ENCODE measurements at places on chromosomes 5 and 9. TPM values are rescaled to one million over a fixed set of nuclear protein-coding genes. Genes with fewer than 3 reads are reported as not detected.

The AMBP gene
- total RNA-seq = not detected

The PBX3 gene
- total RNA-seq = 36.0 TPM

The GIN1 gene
- total RNA-seq = 9.9 TPM

The CCL21 gene
- total RNA-seq = not detected

The IRX1 gene
- not detected for total RNA-seq

The CFAP157 gene
- total RNA-seq = under 0.01 TPM

The PCA3 gene
- total RNA-seq = 2.2 TPM

The HTR1A gene
- not detected for total RNA-seq

The C5orf63 gene
- 2.7 TPM for total RNA-seq

The FGF1 gene
- 0.07 TPM for total RNA-seq

The DAB2IP gene
- total RNA-seq = 35.2 TPM

The LCN10 gene
- total RNA-seq = not detected

The SET gene
- 721 TPM for total RNA-seq

The IL9 gene
- not detected for total RNA-seq

The PPP3R2 gene
- not detected for total RNA-seq

The TMEM174 gene
- not detected for total RNA-seq

The CCNH gene
- 155 TPM for total RNA-seq

The ARL15 gene
- total RNA-seq = 48.8 TPM

The NXNL2 gene
- total RNA-seq = not detected

The HAPLN1 gene
- 0.13 TPM for total RNA-seq

The ANXA1 gene
- total RNA-seq = 659 TPM

The MEIKIN gene
- not detected for total RNA-seq

The PIK3R1 gene
- total RNA-seq = 58.8 TPM

The TLR4 gene
- 139 TPM for total RNA-seq

The FGF10 gene
- not detected for total RNA-seq
